ENCODE measurements at places on chromosomes 4 and X. TPM values are rescaled to one million over a fixed set of nuclear protein-coding genes. Genes with fewer than 3 reads are reported as not detected.

DNA sequence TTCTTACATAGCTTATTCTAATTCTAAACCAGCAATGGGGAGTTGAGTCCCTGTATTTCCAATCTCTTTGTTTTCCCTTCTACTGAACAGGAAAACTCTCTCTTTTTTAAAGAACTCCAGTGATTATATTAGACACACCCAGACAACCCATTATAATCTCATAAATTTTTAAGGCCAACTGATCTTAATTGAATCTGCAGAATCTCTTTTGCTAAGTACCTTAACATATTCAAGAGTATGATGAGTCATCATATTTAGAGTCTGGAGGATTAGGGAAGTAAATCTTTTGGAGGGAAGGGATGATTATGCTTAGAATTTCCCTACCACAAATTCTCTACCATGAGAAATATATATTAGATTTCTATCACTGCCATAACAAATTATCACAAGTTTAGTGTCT, 705.1 kb downstream of the CENPC start:
- no peak for DNase-seq

DNA sequence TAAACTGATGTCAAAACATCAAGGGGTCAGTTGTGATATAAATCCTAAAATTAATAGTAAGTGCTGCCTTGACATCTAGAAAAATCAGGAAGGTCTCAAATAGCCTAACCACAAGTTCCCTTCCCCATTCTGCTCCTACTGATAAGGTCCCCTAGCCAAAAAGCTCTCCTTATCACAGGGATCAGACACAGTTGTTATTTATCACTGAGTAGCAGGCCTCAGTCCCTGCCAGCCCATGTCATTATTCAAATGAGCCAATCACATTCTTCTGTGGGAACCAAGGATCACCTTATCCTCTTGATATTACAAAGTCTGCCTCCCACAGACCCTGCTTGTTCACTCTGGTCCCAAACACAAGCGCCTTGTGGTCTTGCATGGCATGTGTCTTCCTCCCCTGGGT, 23.3 kb upstream of the TMEM255A start:
- DNase-seq, result no peak

- DNase-seq, result no peak
Measured at GRCh38 chrX:140440876-140441275, 64.0 kb downstream of the SOX3 start.

DNA sequence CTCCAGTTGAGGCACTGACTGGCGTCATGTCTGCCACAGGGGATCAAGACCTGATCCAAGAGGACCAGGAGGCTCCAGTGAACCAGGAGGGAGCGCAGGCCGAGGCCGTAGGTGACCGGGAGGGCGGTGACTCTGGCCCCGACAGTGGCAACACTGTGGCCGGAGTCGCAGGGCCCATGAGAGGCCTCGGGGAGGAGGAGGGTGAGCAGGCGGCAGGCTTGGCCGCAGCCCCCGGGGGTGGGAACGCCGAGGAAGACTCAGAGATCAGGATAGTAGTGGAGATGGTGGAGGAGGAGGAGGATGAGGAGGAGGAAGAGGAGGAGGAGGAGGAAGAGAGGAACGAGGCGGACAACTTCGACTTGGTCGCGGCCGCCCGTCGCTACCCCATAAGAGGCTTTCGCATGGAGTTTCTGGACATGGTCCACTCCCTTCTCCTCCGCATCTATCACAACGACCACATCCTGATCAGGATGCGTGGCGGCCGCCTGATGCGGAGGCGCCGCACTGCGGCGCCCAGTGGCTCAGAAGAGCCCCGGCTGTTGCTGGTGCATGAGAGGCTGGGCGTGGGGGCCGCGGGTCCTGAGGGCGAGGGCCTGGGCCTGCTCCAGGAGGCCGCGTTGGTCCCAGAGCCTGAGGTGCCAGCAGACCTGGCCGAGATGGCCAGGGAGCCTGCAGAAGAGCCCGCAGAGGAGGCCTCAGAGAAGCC, 560 bp downstream of the CT47C1 start:
- DNase-seq, result no peak

DNA sequence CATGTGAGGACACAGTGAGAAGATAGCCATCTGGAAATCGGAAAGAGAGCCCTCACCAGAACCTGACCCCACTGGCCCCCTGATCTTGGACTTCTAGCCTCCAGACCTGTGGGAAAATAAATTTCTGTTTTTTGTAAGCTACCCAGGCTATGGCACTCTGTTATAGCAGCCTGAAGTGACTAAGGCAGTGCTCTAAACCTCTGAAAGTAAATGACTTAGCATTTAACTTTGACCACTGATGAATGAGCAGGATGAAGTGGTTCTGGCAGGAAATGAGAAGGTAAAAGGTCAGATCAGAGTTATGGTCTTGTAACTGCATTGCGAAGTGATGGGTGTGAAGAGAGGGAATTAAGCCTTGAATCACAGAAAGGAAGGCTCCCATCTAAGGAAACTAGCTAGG, 17.0 kb downstream of the GPAT3 start:
- DNase-seq, result no peak

- DNase-seq, result no peak
Measured at GRCh38 chr4:100696531-100696930, 178.7 kb upstream of the EMCN start.

DNA sequence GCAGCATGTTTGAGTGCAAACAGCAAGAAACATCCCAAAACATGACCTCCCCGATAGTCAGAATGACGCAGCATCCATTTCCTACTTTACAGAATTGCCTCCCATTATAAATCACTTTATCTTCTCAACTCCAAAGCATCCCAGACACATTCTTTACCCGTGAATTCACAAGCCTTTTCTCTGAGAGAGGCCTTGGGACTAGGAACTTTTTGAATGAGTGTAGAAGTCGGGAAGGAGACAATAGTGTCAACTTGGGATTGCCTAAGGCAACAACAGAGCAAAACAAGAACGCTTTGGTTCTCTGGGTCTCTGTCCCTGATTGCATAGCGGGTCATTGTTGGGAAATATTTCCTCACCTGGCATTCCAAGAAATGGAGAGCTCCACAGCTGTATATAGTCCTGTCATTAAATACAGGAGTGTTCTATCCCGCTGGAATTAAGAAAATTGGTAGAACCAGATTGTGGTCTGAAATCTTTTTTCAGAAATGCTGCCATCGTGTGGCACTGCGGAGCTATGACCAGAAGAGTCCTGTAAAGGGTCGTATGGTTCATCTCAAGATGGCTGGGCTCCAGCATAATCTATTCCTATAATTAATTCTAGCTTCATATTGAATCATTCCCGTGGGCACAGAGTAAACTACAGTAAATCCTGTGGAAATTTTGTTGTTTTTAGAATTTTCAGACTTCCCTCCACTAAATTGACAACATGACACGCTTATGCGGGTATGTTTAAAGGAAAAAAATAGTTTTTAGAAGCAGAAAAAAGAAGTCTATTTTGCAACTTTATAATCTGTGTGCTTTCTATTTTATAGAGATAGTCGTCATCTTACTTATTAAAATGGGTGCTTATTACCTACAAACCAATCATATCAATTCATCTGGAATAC, 2.0 kb upstream of the SPP1 start:
- DNase-seq, result peak; percentile 62

DNA sequence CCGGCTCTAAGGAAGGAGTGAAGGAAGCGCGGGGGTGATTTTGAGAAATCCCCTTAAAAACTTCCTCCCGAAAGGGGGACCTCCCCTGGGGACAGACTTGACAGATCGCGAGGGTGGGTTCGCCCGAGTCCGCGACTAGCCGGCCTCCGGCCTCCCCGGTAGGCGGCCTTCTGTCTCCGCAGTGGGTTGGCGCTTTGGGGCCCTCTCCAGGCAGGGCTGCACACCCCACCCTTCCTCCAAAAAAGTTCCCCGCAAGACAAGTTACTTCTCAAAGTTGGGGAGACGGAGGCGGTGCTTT, 24.8 kb downstream of the HOPX start:
- DNase-seq, result peak; percentile 47

- DNase-seq, result no peak
Measured at GRCh38 chr4:143921181-143921580, 15.8 kb upstream of the GYPE start.

GRCh38 chr4:3238721-3239120, 10.2 kb upstream of the MSANTD1 start:
- DNase-seq, result no peak

GRCh38 chrX:145464650-145465049, 217.3 kb downstream of the SPANXN1 start:
- DNase-seq, result no peak

The CT55 gene
- total RNA-seq, result not detected

The TENM3 gene
- 3.0 TPM for total RNA-seq

The FRG2 gene
- not detected for total RNA-seq

The PNMA6A gene
- total RNA-seq, result 3.0 TPM

The PHKA1 gene
- 16.8 TPM for total RNA-seq

The ACE2 gene
- 13.3 TPM for total RNA-seq

The ZNF827 gene
- total RNA-seq, result 13.0 TPM

The RNF128 gene
- total RNA-seq, result 0.13 TPM

The SRPK3 gene
- total RNA-seq, result 38.0 TPM

The COL4A6 gene
- 7.4 TPM for total RNA-seq

The SNCA gene
- total RNA-seq, result 4.0 TPM

The SLC49A3 gene
- total RNA-seq, result 14.6 TPM

The UGT2B17 gene
- not detected for total RNA-seq
